Kidney capillary endothelial cell (primary cell): ENCODE measurements at places on chromosomes 1 and 21.

- DNase-seq: no peak
Measured at GRCh38 chr1:65195495-65196417, 47.8 kb downstream of the AK4 start.

DNA sequence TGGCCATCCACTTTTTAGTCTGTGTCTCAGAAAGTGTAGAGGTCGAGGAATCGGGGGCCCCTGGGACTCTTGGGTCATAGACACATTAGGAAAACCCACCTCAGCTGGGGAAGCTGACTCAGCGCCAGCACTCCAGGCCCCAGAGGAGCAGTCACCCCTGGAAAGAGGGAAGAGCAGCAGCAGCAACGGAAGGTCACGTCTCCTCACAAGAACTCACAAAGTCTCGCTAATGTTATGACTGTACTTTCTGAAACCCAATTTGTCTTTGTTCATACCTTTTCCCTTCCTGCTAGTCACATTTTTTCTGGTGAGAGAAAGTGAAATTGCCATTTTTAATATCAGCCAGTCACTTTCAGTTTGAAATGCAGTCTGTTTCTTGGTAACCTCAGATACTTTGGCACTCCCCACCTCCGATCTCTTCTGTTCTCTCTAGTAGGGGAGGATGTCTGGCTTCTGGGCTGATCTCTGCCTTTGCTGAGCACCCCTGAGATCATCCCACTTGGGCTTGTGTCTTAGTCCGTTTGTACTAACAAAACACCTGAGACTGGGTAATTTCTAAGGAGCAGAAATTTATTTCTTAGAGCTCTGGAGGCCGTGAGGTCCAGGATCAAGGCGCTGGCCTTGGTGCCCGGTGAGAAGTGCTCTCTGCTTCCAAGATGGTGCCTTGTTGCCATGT, 6.0 kb upstream of the NLRP3 start:
- no peak for DNase-seq

DNA sequence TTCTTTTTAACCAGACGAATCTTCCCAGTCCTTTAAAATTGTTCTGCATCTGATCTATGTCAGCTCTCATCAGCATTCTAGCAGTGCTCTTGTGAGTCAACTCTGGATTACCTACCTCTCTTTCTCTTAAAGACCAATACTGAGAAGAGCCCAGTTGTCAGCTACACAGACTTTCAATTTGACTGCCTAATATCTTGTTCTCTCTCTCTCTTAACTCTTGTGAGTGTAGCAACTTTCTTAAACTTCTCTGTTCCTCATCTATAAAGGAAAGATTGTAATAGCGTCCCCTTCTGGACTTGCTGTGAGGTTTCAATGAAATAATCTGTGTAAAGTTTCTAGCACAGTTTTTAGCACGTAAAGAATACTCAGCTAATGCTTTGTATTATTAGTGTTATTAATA, 499.3 kb upstream of the ADAMTS5 start:
- DNase-seq: no peak

GRCh38 chr1:151009206-151009587, 948 bp downstream of the PRUNE1 start:
- DNase-seq: no peak

- no peak for DNase-seq
Measured at GRCh38 chr1:71196685-71197084, 115.8 kb upstream of the ZRANB2 start.

DNA sequence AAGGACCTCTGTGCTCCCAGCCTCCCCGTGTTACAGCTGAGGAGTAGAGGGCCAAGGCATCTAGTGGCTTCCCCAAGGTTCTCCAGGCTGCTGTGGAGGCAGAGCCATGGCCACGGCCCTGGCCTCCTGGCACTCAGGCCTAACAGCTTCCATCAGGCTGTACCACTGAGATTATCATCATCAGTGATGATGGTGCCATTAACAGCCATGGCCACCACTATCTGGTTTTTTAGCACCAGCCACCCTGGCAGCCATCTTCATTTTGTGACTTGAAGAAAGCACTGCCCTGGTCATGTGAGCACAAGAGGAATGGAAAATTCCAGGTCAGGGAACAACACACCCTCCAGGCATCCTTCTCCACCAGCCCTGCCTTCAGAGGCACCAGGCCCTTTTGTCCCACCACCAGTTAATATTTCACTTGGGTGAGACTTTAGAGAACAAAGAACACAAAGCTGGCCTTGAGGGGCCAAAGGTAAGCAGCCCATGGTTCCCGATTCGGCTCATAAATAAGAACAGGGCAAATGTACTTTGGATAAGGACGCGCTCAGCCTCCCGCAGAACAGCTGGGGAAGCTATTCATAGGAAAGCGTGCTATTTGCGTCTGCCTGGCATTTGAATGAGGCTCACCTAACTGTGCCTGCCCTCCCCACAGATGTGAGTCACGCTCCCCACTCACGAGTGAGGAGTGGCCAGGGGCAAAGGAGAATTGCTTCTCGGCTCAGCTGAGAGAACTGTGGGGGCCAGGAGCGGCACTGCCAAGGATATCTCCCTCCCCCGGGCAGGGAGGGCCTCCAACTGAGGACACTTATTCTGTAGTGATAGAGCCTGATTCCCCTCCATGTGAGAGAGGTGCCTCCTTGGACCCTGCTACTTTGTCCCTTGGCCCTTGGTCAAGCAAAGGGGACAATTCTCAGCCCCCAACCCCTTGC, 95.6 kb downstream of the CD58 start:
- DNase-seq: no peak

DNA sequence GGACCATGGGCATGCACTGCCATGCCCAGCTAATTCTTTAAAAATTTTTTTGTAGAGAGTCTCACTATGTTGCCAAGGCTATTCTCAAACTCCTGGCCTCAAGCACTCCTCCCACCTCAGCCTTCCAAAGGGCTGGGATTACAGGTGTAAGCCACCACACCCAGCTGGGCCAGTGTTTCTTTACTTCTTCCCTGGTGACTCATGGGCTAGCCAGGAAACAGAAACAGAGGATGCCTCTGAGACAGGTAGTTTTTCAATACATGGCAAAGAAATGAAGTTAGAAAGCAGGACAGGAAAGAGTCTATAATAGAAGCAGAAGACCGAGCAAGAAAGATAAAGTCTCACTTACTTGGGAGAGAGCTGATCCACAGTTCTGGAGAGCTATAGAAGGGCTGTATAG, 7.6 kb upstream of the C1orf74 start:
- no peak for DNase-seq

GRCh38 chr1:86184426-86184825, 27.9 kb upstream of the COL24A1 start:
- no peak for DNase-seq

- no peak for DNase-seq
Measured at GRCh38 chr1:59917026-59917784, 9.4 kb downstream of the CYP2J2 start.

DNA sequence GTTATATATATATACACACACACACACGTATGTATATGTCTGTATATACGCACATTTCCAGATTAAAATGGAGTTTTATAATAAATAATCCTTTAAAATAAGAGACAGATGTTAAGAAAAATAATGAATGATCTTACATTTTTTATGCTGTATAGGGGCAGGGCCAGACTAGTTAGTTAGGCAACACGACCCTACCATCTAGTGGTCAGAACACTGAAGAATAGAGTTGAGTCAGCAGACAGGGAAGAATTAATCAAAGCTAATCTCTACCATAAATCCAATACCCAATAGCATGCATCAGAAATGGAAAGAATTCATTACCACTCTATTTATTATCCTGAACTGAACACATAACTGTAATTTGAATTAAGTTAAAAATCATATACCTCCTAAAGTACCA, 156.7 kb downstream of the BRINP3 start:
- no peak for DNase-seq
